ENCODE measurements at places on chromosomes 11 and 22.

DNA sequence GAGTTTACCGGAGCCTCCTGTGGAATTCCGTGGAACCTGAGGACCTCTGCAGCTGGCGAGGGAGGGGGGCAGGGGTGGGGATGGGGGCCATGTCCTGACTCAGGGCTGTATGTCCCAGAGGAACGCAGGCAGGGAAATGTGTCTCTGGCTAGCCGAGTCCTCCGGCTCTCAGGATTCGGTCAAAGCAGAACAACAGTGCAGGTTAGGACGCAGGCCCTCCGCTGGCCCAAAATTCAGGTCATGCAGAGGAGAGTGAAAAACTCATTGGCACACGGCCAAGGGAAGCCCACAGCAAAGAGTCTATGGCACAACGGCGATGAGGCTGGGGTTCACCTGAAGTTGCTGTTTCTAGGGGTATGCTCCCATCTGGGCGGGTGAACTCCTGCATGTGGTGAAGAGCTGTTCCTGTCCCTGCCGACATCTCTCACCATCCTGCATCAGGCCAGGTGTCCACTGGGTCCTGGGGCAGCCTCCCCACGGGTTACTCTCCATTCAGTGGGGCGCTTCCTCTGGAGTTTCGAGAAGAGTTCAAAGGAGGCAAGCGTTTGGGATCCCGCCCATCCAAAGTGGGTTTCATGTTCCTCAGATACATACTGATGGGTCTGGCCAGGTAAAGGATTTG is 1055.3 kb downstream of the BRD1 start:
- DNase-seq, result no peak

GRCh38 chr22:28582806-28583205 is 96.8 kb downstream of the TTC28 start:
- no peak for DNase-seq

DNA sequence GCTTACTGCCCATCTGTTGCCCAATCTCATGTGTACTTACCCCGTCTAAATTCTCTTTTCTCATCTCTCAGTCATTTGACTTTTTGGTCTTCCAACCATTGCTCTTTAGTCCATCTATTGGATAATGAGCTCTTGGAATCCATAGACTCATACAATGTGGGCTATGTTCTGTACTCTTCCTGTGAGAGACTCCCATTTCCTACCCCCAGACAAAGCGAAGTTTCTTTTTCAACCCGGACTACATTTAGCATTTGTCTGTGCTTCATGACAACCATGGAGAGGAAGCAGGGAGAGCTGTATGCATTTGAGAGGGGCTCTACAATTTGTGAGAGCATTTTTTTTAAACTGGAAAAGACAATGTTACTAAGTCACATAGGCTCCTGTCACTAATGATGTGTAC is 4.0 kb upstream of the ARHGAP42 start:
- DNase-seq, result no peak

- no peak for DNase-seq
Measured at GRCh38 chr11:5367448-5368074, 16.1 kb upstream of the OR51M1 start.

- DNase-seq, result no peak
Measured at GRCh38 chr11:56783448-56784041, 35.0 kb upstream of the OR9G4 start.

GRCh38 chr11:78526497-78527146 is 48.0 kb downstream of the NARS2 start:
- DNase-seq, result no peak

DNA sequence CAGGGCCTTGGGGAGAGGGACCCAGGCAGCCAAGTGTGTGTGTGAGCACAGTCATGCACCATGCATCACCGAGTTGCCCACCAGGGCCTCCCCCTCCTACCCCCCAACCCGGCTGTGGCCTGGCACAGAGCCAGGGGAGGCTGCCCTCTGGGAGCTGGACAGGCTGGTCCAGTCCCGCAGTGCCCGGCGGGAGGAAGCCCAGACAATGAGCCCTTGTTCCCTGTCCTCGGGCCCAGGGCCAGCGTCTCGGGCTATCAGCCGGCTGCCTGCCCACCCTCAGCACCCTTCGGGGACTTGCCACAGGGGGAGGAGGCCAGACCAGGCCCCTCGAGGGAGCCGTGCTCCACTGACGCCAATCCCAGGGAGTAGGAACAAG is 4.5 kb downstream of the LRRC75B start:
- no peak for DNase-seq

GRCh38 chr11:1487091-1487850 is 692 bp upstream of the MOB2 start:
- DNase-seq, result no peak

DNA sequence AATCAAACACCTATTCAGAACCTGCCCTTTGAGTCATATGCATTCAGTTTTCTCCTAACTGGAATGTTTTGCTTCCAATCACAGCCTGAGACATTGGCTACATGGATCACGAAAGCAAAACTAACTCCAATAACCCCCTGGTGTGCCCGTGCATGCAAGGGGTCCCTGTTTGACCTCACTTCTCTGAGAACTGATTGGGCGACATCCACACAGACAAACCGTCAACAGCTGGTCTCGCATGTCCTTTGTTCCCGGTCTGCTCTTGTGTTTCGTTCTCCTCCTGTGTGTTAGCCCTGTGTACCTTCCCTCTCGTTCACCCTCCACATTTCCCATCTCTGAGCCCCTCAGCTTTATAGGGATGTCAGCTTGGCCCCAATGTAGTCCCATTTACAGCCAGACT is 67.2 kb upstream of the TTC12 start:
- DNase-seq, result no peak

- no peak for DNase-seq
Measured at GRCh38 chr22:35043252-35043933, 22.6 kb upstream of the ISX start.

DNA sequence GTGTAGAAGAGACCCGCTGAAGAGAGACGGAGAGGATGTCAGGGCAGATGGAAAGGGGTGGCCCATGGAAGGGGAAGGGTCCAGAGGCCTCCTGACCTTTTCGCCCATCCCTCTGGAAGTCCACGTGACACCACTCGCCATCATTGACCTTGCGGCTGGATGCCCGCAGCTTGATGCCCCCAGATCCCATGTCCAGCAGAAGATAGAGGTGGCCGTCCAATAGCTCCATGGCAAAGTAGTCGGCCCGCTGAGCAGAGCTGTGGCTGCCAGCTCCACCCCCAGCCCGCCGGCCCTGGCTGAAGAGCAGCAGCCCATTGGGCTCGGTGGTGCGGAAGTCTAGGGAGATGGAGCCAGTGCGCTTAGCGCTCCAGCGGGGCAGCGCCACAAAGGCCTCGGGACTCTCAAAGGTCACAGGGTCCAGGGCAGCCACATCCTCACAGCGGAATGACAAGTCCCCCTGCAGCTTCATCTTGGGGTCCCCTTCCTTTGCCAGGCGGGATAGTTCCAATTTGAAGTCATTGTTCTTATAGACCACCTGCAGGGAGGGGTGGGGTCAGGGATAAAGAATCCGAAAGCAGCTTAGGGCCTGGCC is 55.7 kb downstream of the NRXN2 start:
- DNase-seq, result no peak

GRCh38 chr22:44907765-44908737 is 101.8 kb downstream of the PHF21B start:
- DNase-seq, result no peak

DNA sequence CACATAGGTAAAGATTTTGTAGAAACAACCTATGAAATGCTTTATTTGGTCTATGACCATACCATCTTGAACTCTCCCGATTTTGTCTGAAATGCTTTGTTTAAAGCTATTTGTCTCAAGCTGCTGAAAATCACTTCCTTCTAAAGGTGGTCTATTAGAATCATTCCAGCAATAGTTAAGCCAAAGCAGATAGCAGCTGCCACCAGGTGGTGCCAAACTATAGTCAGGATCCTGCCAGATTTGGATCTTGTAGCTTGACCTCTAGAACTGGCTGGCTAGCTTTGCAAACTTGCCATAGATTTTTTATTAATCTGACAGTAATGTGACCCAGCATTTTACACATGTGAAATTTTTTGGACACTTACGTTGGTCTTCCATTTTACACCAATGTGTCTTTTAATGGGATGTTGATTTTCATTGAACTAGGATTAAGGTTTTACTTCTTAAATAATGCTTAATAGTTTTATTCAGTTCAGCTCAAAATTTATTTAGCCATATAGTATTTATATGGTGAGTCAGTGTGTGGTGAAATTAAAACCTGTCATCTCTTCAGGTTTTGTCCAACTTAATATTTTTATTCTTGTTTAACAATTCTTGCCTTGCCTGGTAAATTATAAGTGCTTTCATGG is 19.7 kb downstream of the CTR9 start:
- no peak for DNase-seq

GRCh38 chr11:2099516-2100349 is 39.5 kb downstream of the IGF2 start:
- no peak for DNase-seq

GRCh38 chr11:45079943-45080719 is 66.3 kb upstream of the PRDM11 start:
- DNase-seq, result peak; percentile 31

DNA sequence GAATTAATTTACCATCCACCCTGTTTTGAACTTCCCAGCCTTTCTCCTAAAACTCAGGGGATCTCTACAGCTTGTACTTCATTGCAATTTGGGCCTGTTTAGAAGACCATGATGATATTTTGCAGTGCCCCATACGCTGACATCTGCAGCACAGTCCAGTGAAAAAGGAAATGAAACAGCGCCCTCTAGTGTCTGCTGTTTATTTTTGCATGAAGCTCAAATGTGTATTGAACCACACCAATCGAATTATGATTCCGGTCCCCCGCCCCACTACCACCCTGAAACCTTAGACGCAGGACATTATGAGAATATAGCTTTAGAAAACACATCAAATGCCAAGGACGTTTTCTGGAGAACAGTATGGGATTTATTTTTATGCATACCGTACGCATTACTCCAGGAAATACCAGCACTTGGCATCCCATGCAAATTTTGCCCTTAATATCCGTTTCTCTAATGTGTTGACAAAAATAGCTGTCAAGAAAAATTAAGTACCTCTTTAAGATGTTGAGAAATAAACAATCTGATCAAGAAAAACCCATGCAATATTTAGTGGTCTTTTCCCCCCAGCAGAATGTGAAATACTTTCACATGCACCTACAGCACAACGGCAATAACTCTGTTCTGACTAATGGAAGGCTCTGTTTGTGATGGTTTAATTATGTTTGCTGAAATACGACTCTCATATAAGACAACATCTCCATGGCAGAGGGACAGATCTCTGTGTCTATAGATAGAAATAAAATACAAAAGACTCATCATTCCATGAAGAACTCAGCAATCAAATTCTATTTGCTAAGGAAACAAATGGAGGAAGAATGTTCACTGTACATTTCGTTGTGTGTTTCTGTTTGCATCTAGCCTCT is 93.9 kb downstream of the TECTA start:
- DNase-seq, result peak; percentile 12

DNA sequence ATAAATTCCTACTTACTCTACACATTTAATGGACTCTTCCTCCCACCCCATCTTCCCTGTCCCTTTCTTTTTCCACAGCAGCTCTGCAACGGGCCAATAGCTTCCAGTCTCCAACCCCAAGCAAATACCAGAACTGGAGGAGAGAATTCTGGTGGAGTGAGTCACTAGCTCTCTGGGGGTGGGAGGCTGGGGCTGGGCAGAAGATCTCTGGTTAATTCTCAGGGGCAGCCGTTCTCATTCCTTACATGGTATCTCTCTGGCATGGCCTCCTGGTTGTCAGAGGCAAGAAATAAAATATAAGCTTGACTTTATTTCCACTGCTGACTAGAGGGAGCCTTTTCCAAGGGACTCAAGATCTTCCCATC is 90.4 kb upstream of the PARVA start:
- no peak for DNase-seq

DNA sequence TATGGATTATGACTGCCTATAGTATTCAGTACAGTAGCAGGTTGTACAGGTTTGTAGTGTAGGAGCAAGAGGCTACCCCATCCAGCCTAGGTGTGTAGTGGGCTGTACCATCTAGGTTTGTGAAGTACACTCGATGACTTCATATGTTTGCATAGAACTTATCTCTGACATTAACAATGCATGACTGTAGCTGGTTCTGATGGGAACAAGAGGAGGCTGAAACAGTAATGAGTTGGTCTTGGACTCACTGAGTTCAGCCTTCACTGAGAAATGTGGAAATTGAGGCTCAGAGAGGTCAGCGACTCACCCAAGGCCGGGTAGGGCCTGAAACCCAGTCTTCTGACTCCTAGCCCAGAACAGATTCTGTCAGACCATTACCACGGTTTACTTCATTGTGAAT is 13.0 kb downstream of the MYO7A start:
- no peak for DNase-seq

- DNase-seq, result no peak
Measured at GRCh38 chr11:29685361-29685760, 331.5 kb downstream of the KCNA4 start.

DNA sequence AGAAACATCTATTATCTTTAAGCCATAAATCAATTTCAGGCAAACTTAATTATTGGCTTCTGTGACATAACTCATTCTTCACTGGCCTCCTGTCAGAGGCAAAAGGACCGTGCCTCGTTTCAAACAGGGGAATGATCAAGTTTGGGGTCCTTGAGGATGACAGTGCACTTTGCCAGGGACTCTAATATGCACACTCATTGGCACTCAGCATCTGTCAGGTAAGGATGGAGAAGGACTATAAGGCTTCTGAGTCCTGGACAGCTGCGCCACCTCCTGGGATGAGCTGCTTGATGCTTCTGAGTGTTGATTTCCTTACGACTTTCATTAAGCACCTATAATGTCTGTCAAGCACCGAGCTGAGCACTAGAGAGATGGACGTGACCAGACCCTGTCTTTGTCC is 20.2 kb downstream of the BPIFC start:
- DNase-seq, result no peak

GRCh38 chr22:20909543-20910303 is 7.5 kb upstream of the CRKL start:
- no peak for DNase-seq

DNA sequence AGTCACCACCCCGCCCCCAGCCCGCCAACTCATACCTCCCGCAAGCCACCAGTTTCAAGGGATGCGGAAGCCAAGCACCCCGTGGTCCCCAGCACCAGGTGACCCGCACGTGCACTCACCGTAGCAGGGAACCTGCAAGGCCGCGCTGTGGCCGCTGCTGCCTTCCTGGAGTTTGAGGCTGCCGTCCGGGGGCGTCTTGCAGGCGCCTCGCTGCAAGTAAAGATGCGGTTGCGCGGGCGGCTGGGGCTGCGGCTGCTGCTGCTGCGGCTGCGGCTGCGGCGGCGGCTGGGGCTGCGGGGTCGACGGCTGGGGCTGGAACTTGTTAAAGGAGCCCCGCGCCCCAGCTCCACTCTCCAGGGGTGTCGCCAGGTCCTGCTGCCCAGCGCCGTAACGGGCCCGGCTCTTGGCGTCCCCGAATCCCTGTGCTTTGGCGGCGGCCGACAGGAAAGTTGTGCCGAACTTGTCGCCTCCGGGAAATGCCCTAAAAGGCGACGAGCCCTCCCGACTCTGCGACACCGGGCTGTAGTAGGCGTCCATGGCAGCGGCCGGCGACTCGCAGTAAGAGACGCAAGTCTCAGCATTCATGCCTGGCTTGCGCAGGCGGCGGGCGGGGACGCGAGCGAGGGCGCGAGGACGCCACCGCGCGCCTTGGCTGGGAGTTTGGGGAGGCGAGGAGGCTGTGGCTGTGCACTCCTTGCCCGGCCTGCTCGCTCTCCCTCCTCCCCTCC is at the start of gene ALX4:
TSS of gene ALX4 (minus strand) at position 662 of the 728 bp plus-strand sequence. CDS start at position 585, 77 bp downstream.
- DNase-seq, result no peak
